Sigmoid colon (tissue), 7 donors: ENCODE measurements at places on chromosomes 16 and 17. TPM values are rescaled to one million over a fixed set of nuclear protein-coding genes. Genes with fewer than 3 reads are reported as not detected.

DNA sequence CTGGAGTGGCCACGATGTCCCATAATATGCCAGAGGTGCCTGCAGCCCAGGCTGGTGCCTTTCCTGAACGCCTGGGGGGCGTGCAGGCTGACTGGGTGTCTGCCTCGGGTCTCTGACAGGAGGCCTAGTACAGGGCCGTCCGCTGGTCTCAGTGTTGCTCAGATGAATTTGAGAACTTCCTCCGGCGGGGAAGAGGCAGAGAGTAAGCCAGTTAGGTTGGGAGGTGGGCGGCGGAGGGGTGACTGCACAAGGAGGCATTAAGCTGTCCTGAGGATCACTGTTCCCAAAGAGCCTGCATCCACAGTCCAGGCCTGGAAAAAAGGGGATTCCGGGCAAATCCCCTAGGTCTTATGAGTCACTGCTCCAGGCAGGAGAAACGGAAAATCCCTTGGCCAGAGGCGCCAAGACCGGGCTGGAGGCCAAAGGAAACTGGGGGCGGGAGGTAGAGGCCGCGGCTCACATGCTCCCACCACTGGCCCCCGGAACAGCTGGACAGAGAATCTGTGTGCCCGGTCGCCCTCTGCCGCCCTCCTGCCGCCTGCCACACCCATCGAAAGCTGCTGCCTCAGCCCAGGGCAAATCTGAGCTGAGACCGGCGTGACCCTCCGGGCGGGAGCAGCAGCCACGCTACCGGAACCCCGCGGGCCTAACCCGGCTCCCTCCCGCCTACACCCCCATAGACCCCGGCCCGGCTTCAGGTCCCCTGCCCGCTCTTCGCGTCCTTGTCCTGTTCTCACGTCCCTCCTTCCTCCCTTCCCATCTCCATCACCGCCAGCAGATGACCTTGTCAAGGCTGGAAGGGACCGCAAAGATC, 1.2 kb downstream of the TRIM47 start:
- DNase-seq: peak; percentile 98

GRCh38 chr16:14539156-14539555, 90.9 kb downstream of the PARN start:
- no peak for DNase-seq

ARRB2 gene
- 38.4 TPM for polyA plus RNA-seq

DNA sequence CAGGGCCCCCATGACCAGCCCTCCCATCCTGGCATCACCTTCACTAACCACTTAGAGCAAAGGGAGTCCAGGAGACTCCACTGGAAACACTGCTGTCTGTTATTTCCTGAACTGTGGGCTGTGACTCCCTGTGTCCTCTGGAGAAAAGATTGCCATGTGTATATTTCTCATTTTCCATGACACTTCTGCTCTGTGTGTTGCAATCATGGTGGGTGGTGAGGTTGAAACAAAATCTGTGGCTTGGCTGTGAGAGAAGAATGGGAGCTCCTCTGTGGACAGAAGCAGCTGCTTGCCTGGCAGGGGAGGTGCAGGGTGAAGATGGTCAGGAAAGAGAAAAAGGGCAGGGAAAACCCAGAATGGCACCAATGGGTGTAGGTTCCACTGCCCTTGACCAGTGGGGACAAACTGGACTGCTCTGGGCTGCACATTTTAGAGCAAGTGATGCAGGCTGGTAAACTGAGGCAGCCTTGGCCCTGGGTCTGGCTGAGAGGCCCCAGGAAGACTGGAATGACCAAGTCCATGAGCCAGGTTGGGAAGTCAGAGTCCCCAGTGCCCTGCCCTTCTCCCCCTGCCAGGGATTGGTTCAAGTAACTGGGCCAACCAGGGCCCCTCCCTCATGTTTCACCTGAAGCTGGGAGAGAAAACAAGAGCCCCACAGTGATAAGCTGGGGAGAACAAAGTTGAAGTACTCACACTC, 314.3 kb downstream of the C16orf95 start:
- DNase-seq: peak; percentile 40

- no peak for DNase-seq
Measured at GRCh38 chr17:6059406-6059805, 10.8 kb upstream of the WSCD1 start.

CCDC154 gene
- not detected for polyA plus RNA-seq

- no peak for DNase-seq
Measured at GRCh38 chr17:27326051-27326450, 32.1 kb downstream of the WSB1 start.

GRCh38 chr17:49204516-49204915, 5.9 kb downstream of the GNGT2 start:
- DNase-seq: no peak
